Activated CD8-positive, alpha-beta memory T cell treated with anti-CD3 and anti-CD28 coated beads for 1 hour (primary cell): ENCODE measurements at places on chromosomes 5 and 9.

- no peak for DNase-seq
These were observed 2.7 kb downstream of the ASTN2 start for GRCh38 chr9:117412006-117412715.

DNA sequence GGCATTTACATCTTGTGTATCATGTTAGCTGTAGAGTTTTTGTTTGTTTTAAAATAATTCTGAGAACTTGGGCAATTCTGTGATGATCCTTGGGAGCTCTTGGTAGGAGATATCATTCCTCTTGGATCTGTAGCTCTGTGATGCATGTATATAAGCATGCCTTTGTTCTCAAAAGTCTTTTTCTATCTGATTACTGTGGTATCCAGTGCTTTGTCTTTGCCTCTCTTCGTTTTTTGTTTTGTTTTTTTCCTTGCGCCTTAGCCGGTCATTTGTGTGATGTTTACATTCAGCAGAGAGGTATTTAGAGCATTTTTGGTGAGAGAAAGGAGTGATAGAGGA, 110.0 kb downstream of the PAM start:
- no peak for DNase-seq

DNA sequence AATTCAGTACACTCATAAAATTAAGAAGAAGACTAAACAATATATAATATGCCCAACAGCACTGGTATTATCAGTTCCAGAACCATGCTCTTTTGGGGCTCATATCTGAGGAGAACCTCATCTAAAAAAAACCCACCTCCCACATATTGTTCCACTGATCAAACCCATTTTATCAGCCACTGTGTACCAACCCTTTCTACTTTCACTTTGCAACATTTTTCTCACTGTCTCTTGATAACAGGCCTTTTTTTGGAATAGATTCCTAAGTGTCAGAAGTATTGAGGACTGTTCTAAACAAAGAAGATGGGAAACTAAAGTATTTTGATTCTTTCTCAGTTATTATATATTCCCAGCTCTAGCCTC, 173.2 kb downstream of the GABRB2 start:
- no peak for DNase-seq

DNA sequence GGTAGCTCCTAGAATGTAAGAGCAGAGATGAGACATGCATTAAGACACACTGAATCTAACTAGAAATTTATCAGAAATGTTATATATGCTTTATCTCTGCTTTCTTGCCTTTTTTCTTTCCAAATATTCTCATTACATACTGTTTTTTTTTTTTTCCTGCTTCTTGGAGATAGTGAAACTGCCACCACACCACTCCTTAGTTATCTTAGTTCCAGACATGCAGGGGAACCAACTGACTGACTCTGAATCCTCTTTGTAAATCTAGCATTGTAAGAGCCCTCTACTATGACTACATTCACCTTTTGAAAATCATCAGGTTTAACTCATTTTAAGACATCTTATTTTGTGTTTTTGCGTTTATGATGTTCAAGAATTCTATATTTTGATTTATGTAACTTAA, 181.3 kb upstream of the ST8SIA4 start:
- DNase-seq = no peak

- no peak for DNase-seq
These were observed 111.6 kb downstream of the CMYA5 start for GRCh38 chr5:79800979-79801827.

GRCh38 chr9:135038826-135039225, 48.6 kb upstream of the OLFM1 start:
- no peak for DNase-seq

GRCh38 chr9:136645903-136646754, 16.6 kb upstream of the EGFL7 start:
- DNase-seq = no peak

- no peak for DNase-seq
These were observed 2.6 kb upstream of the DAB2IP start for GRCh38 chr9:121648799-121649198.

DNA sequence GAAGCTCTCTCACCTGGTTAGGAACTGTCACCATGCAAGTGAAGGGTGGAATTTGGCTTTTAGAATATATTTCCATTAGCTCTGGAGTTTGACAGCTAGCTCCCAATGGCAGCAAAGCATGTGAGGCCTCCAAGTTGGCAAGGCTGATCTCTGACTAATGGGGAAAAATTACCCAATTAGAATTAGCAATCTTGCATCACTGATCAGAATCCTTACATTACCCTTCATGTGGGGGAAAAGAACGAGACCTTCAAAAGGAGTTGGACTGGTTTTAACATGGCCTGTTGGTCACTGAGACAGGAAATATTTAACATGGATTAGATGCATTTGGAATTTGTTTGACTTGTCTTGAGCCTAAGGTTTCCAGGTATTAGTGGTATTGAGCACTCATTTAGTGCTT, 192.3 kb upstream of the GDNF start:
- no peak for DNase-seq
